ENCODE measurements at places on chromosomes 7 and 10.

DNA sequence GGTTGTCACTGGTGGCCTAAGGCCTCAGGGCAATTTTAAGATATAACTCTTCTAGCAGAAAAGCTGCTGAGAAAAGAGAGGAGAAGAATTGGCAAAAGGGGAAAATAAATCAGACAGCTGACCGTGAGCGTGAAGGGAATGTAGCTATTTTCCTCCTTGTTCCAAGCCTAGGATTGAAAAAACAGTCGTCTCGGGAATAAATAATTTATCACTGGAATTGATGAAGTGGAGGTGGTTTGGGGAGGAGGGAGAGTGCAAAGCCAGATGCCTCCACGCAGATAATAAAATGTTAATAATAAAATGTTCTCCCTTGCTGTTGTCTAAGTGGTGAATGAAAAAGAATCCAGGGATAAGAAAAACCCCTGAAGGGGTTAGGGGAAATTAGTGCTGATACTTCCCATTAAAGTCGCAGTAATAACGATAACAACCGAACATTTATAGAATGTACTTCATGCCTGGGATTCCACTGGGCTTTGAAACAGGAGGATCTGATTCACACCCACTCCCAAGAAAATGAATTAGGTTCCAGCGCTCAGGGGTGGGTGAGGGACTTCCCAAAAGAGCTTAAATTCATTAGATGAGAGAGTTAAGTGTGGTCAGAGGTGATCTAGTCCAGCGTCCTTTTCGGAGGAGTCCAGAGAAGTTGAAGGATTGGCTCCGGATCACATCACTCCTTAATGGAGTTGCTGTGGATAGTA, 27.3 kb downstream of the BAMBI start:
- DNase-seq: no peak

DNA sequence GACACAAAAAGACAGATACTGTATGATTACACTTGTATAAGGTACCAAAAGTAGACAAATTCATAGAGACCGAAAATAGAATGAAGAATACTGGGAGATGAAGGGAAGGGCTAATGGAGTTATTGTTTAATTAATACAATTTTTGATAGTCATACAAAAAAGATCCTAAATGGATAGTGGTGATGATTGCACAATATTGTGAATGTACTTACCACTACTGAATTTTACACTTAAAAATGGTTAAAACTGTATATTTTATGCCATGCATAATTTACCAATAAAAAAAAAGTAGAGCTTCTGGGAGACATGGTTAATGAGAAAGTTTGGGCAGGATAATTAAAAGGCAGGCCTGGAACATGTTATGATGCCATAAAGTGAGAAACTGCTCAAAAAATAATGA, 119.0 kb downstream of the ZPBP start:
- no peak for DNase-seq

DNA sequence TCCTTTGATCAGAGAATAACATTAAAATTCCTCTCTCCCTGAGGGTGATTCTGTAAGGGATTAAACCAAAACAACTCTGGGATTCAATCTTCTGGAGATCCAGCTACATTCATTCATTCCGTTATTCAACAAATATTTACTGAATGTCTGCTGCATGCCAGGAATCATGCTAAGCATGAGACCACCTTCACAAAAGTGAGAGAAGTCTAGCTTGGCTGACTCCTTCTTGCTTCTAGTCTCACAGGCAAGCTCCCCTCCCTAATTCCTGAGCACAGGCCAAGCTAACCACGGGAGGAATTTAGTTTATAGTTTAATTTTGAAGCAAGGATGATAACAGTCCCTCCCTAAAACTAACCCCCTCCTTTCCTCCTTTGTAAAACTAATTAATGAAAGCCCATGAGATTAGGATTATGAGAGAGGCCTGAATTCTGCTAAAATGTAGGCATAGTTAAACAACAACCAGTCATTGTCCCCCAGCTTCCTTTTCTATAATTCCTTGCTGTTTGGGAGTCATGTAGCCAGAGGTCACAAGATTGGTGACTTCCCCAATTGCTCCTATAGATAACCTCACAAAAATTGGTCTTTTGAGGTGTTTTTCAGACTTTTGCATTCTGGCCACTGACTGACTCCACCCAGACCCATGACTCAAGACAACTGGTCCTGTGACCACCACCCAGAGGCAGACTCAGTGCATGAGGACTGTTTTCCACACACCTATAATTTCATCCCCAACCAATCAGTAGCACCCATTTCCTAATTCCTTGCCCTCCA, 113.5 kb downstream of the ITGB8 start:
- no peak for DNase-seq

GRCh38 chr10:51567271-51567670, 132.1 kb downstream of the CSTF2T start:
- no peak for DNase-seq

DNA sequence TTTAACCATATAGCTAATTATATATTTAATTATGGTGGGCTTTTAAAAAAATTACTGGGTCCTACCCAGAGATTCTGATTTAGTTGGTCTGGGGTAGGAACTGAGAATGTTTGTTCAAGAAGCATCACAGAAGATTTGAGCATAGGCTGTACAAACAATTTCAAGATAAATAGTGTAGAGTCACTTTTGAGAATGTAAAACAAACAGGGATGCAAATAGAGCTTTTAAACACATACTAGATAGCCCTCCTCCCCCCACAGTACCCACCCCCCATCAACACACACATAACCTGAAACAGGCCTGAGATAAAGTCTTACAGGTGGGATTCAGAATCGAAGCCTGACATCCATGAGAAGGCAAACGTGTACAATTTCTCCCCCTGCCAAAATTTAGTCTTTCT, 15.6 kb upstream of the REEP3 start:
- DNase-seq: no peak

DNA sequence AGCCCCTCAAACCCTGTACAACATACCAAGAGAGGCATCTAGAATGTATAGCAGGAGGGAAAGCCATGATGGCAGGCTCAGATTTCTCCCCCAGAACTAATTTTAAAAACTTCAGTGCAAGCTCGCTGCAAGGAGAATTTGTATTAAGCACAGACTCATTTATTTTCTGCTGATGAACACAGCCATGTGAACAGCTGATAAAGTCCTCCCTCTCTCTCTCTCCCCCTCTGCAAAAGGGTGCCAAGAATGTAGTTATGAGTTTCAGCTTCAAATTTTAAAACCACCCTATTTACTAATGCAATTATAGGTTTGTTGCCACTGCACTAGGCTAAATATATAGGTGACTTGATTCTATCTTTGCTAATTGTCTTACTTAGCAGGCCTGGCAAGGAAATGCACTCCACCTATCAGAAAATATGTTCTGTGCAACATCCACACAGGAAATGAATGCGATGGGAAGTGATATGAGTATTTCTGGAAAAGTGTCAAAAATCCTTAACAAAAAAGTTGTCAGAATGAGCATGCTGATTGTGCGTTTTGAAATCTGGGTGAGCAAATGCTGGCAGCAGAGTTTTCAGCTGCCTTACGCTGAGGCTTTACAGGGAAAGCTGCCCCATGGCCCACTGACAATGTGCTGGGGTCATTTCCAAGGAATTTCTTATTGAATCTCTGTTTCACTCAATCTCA, 43.4 kb upstream of the GHITM start:
- no peak for DNase-seq

- DNase-seq: no peak
Observed at GRCh38 chr10:30986053-30986555, 45.6 kb downstream of the ZNF438 start.

DNA sequence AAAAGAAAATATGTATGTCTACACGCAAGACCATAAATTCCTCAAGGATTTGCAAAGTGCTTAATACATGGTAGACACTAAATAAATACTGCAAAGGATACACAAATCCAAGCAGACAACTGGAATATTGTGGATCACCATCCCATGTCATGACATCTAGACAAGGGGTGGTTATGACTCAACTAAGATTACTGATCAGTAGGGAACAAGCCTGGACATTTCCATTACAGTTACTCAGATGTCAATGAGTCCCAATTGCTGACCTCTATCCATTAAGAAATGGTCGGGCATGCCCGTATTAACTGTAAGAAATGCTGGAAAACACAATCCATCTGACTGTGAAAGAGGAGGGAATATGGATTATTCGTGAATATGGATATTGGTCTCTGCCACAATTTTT, 27.6 kb upstream of the RUFY2 start:
- DNase-seq: no peak

DNA sequence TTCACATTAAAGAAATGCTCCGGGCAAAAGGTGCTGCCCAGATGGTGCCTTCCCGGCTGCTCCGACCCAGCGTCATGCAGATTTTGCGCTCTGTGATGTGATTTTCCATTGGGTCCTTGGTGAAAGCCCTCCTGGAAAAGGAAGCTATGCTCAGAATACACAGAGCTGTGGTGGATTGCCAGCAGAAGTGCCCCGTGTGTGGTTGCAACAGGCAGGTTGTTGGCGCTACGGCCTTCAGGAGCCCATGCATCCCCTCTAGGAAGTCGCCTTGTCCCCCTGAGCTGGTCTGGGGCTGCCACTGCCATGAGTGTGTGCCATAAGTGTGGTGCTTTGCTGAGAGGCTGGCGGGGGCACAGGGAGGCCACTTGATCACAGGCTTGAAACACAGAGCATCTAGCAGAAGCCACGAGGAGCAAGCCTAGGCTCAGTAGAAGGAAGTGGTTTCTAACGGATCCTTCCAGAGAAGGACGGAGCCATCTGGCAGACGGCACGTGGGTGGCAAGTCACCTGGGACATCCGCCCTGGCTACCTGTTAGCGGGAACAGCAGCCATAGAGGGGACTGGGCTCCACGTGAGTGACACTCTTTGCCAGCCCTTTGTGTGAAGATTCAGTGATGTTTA, 210.9 kb downstream of the CUX1 start:
- peak; percentile 11 for DNase-seq

DNA sequence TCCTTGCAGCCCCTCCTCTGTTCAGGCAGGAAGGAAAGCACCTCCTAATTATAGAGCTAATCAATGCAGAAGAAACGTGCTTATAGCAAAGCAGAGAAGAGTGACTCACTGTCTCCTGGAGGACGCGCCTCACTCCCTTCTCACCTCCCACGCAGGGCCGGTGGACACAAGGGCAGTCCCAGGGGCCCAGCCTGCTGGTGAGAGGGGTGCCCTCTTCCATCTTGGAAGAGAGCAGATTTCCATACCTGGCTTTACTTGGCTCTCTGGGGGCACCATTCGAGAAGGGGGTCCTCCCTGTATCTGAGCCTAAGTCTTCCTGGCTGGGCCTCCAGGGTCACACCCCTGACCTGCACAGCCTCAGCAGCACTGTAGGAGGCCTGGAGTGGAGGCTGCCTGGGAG, 55.8 kb downstream of the RASGEF1A start:
- DNase-seq: no peak

Data from naive thymus-derived CD4-positive, alpha-beta T cell (primary cell).